DMS 273 treated with DMSO at 0.1 percent for 48 hours (cell line): ENCODE measurements at places on chromosomes 3 and 15.
A peak's percentile ranks its signal among the peaks of the same experiment; 100 is the strongest.

DNA sequence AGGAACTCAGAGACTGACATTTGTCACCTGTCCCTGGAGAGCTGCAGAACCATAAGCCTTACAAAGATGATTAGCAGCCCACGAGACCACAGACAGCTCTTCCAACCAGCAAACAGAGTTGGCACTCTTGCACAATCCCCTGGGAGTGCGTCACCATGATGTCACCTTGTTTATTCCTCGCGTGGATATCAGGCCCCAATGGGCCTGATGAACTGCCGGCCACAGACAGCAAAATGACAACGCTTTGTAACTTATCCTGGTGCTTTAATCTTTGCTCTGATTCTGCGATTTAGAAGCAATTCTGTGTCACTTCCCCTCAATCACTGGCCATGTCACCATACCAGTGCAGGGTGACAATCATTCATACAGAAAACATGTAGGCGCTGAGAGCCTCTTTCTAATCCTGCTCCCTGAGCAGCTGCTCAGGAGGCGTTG lies 89.2 kb downstream of the TAMM41 start:
- DNase-seq: no peak

GRCh38 chr3:14403619-14404155 lies 1.3 kb downstream of the SLC6A6 start:
- no peak for DNase-seq

DNA sequence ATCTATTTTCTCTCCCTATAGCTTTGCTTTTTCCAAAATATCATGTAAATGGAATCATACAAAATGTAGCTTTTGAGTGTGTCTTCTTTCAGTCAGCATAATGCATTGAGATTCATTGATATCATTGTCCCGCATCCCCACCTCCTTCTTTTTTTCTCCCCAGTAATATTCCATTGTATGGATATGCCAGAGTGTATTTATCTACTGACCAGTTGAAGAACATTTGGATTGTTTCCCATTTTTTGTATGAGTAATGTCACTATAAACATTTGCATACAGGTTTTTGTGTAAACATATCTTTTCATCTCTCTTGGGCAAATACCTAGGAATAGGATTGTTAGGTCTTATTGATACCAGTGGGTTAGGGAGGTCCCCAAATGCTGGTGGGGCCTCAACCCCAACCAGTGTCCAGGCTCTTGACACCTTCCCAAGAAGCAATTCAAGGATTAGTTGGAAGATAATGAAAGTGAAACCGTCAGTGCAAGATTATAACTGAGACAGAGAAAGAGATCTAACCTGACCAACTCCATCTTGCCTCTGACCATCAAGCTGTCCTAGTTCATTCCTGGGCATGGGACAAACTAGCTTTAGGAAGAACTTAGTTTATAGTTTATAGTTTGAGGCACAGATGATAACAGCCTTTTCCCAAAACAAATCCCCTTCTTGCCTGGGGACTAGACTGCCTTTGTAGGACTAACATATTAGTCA lies 7.4 kb upstream of the SLC33A1 start:
- DNase-seq: no peak

DNA sequence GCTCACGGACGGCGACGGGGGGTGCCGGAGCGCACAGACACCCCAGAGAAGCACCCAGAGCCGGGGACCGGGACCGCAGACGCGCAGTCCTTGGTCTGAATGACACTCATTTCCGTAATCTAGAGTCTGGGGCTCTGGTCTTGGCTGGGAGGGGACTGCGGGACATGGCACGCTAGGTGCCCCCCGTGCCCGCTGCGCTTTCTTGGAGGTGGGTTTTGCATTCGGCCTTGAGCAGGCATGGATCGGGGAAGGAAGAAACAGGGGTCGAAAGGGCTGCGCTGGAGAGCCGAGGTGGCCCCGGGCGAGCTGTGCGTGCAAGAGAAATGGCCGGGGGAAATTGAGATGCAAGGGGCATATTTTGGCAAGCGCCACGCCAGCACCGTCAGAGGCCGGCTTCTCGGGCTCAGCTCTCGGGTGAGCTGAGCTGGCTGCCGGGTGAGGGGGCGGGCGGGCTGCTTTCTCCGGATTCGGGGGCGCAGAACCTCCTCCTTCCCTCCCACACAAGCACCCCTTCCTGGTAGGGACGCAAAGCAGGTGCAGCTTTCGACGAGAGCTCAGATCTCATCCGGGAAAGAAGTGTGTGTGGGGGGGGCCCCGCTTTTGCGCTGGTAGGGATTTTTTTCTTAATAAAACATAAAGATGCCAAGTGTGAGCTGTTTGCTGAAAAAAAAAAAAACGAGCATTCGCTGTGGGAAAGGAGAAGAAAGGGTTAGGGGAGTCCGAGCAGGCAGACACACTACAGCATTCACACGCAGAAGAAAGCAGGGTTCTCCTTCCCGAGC lies 963 bp upstream of the NTRK3 start:
- DNase-seq: no peak

GRCh38 chr3:105791919-105792786 lies 76.7 kb downstream of the CBLB start:
- DNase-seq: no peak

GRCh38 chr15:92121047-92121446 lies 267.5 kb downstream of the SLCO3A1 start:
- no peak for DNase-seq

- no peak for DNase-seq
These were observed 249.1 kb downstream of the OTOL1 start for GRCh38 chr3:161745741-161746140.

GRCh38 chr15:93920204-93920603 lies 311.2 kb upstream of the MCTP2 start:
- no peak for DNase-seq

DNA sequence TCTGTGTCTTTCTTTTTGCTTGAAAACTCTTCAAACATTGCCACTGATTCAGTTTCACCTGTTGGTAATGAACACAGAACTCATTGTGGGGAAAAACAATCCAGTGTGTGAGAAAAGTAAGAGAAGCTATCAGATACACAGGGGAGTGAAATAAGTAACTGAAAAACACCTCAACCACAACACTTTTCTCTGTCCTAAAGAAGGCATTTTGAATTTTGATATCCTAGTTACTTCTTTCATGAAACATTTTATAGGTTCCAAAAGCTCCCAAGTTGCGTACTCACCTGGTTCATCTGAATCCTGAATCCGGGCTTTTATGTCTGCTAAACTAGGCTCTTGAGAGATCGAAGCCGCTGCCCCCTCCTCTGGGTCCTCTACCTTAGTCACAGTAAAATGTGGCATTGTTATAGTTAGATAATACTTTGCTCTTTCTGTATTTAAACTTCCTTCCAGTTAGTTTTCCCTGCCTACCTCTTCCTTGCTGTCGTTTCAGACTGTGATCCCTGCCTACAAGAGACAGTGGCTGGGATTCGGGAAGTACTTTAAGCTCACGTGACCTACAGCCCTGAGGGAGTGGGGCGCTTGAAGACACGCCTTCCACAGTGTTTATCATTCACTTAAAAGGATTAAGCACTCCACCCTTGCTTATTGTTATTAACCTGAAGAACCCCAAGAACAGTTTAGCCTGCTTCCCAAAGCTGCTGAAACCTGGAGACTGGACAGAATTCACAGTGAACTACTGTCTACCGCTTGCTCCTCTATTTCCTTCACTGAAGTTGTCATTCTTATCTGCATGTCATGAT lies 19.1 kb downstream of the SLC12A6 start:
- no peak for DNase-seq

GRCh38 chr3:127475975-127476705 lies 114.4 kb downstream of the TPRA1 start:
- DNase-seq: no peak

GRCh38 chr15:52206446-52206845 lies 15.3 kb upstream of the GNB5 start:
- DNase-seq: no peak

DNA sequence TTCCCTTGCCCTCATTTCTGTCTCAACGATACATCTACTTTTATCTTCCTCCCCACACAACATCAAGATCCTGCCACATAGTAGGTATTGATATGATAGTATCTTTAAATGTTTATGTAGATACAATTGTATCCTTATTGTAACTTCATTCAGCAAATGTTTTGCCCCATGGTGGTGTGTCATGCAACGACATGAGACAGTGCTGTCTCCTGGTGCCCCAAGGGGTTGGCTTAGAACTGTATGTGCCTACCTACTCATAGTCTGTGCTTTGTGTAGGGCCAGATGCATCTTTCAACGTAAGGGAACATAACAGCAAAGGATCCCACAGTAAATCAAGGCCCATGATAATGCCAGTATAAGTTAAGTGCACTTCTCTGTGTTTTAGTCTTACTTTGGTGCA lies 2.8 kb upstream of the CD47 start:
- DNase-seq: no peak

- no peak for DNase-seq
These were observed 40.6 kb downstream of the WNT7A start for GRCh38 chr3:13839253-13839652.

GRCh38 chr15:63392361-63393009 lies 10.8 kb upstream of the CA12 start:
- no peak for DNase-seq

GRCh38 chr15:92073044-92073785 lies 219.7 kb downstream of the SLCO3A1 start:
- no peak for DNase-seq

- no peak for DNase-seq
These were observed 131.6 kb downstream of the CHCHD6 start for GRCh38 chr3:126835472-126836219.

DNA sequence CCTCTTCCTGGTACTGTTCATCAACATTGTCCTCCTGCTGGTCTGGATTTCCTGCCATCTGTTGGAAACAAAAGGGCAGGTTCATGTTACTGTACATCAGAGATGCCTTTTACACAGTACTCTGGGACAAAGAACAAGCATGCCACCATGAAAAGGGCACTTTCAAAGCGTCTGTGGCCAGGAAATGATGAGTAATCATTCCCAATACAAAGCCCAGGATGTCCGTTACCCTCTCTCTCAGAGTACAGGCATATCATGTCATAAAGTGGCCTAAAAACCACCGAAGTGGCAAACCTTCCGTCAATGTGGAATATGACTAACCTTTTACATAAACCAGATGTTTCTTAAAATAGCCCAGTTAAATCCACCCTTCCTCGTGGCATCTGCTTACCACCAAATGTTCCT lies 71.2 kb downstream of the GOLIM4 start:
- peak; percentile 91 for DNase-seq

DNA sequence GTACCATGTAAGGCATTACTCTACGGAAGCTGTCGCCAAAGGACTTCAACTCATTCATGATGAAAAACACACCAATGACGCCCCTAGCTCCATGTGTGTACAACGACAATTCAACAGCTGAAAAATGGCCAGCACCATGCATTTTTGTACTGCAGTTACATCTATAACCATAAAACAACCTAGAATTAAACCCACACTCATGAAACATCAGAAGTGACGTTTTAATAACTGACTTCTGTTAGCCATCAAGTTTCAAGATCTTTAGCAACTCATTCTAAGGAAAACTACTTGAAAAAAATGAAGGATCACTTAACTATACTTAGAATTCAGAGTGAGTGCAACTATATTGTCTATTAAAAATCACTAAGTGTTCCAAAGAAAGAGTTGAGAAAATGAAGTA lies 84.9 kb downstream of the RFTN1 start:
- DNase-seq: no peak

DNA sequence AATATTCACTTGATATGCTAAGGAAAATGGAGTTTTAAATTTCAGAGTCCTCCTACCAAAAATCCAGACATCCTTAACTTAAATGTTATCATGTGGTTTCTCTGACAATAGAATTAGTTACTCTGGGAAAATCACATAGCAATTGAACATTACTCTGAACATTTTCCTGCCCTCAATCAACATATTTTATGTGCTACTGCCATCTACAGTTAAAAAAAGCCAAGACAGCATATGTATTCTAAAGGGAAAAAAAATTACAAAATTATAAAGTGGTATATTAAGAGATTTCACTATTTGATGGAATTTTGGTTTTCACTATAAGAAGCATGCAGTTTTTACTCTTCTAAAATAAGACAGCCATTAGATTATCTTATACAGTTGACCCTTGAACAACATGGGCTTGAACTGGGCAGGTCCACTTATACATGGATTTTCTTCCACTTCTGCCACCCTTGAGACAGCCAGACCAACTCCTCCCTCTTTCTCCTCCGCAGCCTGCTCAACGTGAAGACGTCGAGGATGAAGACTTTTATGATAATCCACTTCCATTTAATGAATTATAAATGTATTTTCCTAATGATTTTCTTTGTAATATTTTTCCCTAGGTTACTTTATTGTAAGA lies 122.3 kb downstream of the ATP1B3 start:
- DNase-seq: no peak

DNA sequence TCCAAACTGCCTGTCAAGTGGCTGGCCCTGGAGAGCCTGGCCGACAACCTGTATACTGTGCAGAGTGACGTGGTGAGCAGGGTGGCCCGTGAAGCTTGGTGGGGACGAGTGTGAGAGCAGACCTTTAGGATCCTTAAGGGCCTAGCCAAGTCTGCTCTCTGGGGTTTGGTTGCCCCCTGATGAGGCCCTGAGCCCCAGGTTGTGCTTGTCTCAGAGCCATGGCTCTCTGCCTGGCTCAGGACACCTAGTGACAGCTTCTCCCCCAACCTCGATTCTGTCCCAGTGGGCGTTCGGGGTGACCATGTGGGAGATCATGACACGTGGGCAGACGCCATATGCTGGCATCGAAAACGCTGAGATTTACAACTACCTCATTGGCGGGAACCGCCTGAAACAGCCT lies 14.4 kb downstream of the TYRO3 start:
- no peak for DNase-seq

GRCh38 chr15:72198356-72199204 lies 993 bp upstream of the GRAMD2A start:
- no peak for DNase-seq

- DNase-seq: no peak
These were observed 129.2 kb upstream of the COL8A1 start for GRCh38 chr3:99509224-99509623.

DNA sequence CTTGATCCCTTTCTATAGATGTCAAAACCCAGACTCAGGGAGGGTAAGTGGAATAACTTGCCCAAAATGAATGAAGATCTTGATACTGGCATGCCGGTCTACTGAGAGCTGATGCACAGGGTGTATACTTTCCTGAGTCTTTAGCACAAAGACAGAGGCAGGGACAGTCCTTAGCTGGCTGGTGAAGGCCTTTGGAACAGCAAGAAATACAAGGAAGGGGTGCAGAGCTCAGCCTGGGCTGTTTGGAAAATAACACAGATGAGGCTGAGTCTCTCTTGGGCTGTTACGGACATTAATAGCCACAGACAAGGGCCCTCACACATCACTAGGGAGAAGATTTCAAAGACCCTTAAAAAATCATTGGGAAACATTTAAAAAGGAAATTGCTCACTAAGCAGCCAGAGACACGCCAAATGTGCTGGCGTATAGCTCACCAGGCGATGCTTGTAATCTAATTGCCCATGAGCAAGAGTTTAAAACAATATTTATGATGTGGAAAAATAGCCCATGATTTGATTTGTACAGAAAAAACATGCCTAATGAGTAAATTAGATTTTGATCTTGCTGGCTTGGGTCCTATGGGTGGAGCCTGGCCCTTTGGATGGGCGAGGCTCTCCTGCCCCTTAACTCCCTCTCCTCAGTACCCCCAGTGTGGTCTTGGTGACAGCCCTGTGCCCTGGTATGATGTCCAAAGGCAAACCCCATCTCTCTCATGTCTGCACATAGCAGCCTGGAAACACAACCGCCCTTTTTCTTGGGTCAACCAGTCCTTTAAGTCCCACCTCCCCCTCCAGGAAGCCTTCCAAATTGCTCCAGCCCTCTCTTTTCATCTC lies 81.8 kb upstream of the MRPS22 start:
- DNase-seq: no peak
